ENCODE measurements at places on chromosomes 1 and 21.

DNA sequence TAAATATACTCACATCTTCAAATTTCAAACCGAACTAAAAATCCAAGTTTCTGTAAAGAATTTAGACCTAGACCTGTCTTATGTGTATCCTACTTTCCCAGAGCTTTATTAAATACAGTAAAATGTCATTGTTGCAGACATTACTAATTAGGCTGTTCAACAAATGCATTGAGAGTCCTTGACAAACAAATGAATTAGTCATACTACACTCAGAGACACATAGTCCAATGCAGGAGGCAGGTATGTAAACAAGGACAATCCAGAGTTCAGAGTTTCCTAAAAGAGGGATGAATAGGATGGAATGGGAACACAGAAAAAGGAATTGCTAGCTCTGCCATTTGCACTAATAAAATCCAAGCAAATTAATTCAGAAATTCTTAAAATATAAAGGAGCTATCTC lies 1.6 kb upstream of the EGLN1 start:
- DNase-seq = peak; percentile 87

DNA sequence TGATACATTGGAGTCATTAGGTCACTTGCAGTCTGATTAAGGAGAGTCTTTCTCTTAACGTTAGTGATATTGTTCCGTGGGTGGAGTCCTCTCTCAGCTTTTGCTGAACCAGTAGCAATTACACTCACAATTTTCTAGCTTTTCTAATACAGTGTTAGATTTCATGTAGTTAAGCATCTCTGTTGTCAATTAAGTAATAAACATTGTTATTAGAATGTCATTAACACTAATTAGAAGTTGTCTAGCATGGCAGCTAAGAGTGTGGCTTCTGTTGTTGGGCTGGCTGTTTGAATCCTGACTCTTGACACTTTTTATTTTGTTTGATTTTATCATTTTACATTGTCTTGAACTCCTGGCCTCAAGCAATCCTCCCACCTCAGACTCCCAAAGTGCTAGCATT lies 33.4 kb downstream of the FAAH start:
- DNase-seq = no peak

- no peak for DNase-seq
Measured at GRCh38 chr1:4174291-4175200, 274.5 kb upstream of the C1orf174 start.

- no peak for DNase-seq
Measured at GRCh38 chr1:219940707-219941106, 12.3 kb upstream of the SLC30A10 start.

All from DMS53 (cell line).